ENCODE measurements at places on chromosomes 3 and 15.

DNA sequence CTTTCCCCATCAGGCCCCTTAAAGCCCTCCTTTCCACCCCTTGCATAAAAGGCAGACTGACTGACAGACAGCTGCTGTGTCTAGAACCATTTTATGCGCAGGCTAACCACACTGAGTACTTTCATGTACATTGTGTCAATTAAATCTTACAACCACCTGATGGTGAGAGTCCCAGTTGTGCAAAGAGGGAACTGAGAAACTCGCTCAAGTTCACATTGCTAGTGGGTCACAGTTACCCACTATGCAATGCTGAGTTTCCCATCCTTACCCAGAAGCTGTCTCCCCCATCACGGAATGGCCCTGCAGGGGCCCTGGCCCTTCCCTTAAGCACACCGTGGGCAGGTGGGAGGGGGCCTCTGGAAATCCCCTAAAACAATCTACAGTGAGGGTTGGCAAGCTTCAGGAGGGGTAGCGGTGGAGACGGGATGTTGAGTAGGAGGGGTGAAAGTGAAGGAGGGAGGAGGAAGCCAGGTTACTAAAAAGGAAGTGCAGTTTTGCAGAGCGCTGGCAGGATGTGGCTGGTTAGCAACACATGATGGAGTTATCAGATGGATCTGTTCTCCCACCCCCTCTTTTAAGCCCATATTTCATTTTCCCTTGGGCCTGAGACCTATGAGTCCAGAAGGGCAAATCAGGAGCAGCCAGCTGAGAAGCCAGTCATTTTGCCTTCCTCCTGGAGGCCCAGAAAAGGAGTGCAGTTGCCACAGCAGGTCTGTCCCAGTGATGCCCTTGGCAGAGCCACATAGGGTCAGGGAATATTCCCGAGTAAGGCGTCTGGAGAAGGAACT lies 30.0 kb downstream of the STARD5 start:
- no peak for DNase-seq

- no peak for DNase-seq
These were observed 15.4 kb upstream of the OXTR start for GRCh38 chr3:8784676-8785435.

- no peak for DNase-seq
These were observed 62.0 kb downstream of the RPL22L1 start for GRCh38 chr3:170808041-170808440.

GRCh38 chr3:178768072-178768864 lies 232.0 kb downstream of the KCNMB2 start:
- DNase-seq = no peak

- no peak for DNase-seq
These were observed 55.2 kb upstream of the ACAN start for GRCh38 chr15:88748081-88748480.

GRCh38 chr15:61929452-61929851 lies 130.8 kb downstream of the VPS13C start:
- no peak for DNase-seq

- DNase-seq = peak; percentile 8
These were observed 901 bp downstream of the ICE2 start for GRCh38 chr15:60477916-60478565.

DNA sequence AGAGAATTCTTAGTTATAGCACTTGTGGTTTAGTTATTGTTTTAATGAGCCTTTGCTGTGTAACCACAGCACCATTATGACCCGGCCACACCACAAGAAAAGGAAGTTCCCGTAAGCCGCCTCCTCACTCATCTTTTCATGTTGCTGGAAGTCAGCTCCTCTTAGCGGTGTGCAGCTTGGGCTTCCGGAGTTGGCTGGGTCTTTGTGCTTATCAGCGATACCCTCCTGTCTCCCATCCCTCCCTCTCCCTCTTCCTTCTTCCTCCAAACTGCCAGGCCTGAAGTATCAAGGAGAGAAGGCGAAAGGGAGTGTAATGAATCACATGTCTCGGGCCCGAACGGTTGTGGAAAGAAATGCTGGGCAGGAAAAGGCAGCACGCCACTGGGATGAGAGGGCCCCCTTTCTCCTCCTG lies 353.5 kb downstream of the MCTP2 start:
- DNase-seq = no peak

DNA sequence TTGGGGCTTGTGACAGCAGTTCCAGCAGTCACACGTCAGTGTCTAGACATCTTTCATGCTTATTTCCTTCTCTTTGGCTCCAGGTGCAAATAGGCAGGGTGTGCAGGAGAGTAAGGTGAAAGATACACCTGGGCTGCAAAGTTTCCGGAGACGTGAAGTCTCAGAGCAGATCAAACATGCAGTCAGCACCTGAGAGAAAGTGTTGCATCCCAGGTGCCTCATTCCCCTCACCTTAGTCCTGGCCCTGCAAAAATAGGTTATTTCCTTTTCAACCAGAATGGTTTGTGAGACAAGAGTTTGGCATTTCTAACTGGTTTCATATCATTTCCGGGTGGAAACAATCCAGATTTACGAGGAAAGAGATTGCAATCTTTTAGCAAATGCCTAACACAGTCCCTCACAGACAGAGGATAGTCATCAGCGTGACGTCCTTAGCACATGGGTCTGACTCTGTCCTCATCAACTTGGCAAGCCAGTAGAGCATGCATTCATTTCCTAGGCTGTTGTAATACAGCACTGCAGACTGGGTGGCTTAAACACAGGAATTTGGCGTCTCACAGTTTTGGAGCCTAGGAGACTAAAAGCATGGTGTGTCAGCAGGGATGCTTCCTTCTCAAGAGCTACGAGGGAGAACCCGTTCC lies 58.2 kb upstream of the ARRDC4 start:
- no peak for DNase-seq

DNA sequence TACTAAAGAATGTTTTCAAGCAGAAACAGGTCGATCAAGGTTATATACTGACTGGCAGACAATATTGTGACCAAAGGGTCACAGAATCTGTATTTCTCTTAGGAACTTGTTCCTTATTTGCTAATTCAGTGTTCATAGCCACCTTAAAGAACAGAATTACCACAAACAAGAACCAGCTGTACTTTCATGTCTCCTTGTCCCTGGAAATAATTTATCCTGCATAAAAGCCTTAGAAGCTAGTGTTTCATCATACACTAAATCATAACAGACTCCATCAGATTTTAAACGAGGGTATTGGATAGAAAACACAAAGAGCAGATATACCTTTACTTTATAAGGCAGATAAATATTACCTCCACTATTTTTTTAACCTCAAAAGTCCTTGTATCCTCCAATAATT lies 6.4 kb downstream of the DNAJC19 start:
- DNase-seq = no peak

DNA sequence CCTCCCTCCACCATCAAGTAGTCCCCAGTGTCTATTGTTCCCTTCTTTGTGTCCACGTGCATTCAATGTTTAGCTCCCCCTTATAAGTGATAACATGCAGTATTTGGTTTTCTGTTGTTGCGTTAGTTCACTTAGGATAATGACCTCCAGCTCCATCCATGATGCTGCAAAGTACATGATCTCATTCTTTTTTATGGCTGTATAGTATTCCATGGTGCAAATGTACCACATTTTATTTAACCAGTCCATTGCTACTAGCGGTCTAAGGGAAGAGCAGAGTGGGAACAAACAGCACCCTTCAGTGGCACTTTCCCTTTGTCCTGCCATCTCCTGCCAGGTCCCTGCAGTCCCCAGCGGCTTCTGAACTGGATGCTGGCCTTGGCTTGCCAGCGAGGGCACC lies 69.1 kb downstream of the LRRK1 start:
- no peak for DNase-seq

DNA sequence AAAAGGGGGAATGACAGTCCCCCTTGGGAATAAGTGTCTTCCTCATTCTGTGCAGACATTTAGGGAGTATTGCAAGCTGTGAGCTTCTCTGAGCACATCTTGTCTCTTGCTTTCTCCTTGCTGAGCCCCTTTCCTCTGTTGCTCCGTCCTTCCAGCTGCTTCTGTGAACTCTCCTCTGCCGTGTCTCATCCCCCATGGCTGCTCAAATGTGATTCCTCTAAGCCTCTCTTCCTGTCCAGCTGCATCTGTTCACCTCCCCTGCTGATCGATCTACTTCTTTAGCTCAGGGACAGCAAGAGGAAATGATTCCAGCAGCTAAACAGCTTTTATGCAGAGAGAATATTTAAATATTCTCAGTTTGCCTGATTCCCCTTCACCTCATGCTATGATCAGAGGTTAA lies 328.0 kb upstream of the DNAJC19 start:
- no peak for DNase-seq

- no peak for DNase-seq
These were observed 25.2 kb upstream of the GOLGA6C start for GRCh38 chr15:75232826-75233503.

DNA sequence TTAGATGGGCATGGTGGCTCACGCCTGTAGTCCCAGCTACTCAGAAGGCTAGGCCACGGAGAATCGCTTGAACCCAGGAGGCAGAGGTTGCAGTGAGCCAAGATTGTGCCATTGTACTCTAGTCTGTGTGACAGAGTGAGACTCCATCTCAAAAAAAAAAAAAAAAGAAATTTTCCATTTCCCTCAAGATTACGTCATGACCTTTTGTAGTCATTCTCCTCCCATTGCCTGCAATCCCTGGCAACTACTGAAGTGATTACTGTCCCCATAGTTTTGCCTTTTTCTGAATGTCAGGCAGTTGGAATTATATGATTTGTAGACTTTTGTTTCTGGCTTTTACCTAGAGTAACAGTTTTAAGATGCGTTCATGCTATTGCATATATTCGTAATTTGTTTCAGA lies 28.0 kb downstream of the WDR76 start:
- no peak for DNase-seq

DNA sequence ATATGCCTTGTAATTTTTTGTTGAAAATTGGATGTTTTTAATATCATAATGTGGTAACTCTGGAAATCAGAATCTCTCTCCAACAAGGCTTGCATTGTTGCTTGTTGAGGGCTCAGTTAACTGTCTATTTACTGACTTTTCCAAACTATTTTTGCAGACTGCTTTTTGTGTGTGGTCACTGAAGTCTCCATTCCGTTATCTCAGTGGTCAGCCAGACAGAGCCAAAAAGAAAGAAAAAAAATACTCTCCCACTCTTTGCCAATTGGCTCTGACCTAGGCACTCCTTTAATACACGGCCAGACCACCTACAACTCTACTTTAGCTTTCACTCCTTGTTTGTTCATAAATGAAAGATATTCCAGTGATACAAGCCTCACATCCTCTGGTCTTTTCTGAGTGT lies 52.5 kb downstream of the IFT80 start:
- DNase-seq = no peak

GRCh38 chr15:92714477-92715401 lies 59.2 kb upstream of the FAM174B start:
- DNase-seq = peak; percentile 73

DNA sequence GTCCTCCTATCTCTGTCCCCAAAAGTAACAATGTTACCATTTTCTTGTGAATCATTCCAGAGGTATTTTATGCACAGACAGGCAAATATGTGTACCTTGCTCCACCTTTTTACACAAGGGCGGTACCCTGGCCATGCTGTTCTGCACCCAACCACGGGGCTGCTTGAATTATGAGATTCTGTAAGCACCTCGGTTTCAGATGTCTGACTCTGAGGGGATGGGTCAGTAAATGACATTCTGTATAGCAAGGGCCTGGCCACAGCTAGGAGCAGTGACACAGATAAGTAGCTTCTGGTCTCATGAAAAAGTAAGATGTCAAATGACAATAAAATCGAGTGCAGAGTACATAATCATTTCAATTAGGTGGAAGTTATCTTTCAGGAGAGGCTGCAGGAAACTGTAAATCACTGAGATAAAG lies 30.4 kb upstream of the FLNB start:
- DNase-seq = no peak

DNA sequence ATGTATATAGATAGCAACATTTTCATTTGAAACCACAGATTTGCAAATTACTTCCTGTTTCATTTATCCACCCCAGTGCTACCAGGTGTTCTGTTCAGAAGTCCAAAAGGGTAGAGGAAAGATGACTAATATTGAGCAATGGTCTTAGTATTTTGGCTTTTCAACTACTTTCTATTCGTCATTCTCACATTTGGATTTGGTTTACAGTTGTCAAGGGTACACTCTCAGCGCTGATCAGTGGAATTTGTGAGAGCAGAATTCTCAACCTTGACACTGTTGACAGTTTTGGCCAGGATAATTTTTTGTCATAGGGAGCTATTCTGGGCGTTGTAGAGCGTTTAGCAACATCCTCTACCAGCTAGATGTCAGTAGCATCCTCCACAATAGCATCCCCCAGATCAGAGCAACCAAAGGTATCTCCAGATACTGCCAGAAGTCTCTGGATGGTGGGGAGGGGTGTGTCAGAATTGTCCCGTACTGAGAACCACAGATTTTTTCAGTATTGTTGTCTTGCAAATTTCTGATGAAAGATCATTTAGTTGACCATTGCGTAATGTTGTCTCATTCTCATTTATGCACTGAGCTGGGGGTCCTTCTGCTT lies 4.2 kb downstream of the HMCES start:
- DNase-seq = no peak

- DNase-seq = no peak
These were observed 17.3 kb downstream of the PXK start for GRCh38 chr3:58349792-58350626.

DNA sequence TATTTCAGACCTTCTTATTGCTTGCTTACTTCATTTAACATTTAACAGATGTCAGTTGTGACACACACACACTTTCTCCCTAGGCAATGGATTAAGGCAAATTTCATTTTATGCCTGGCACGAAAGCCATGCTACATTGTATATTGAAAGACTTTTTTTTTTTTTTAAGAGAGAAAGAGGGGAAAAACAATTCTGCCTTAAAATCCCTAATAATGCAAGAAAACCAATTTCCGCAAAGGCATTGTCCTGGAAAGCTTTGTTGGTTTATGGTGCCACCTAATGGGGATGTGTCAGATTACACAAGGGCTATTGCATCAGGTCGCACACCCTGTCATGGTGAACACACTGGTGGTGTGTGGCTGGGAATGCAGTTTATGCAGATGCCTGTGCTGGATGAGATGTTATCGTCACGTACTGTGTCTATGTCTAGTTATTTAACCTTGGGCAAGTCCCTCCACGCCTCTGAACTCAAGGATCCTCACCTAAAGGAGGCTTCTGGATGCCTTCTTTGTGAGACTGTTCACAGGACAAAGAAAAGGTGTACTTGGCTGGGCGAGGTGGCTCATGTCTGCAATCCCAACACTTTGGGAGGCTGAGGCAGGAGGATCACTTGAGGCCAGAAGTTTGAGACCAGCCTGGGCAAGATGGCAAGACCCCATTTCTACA lies 37.3 kb upstream of the RFTN1 start:
- peak; percentile 72 for DNase-seq

DNA sequence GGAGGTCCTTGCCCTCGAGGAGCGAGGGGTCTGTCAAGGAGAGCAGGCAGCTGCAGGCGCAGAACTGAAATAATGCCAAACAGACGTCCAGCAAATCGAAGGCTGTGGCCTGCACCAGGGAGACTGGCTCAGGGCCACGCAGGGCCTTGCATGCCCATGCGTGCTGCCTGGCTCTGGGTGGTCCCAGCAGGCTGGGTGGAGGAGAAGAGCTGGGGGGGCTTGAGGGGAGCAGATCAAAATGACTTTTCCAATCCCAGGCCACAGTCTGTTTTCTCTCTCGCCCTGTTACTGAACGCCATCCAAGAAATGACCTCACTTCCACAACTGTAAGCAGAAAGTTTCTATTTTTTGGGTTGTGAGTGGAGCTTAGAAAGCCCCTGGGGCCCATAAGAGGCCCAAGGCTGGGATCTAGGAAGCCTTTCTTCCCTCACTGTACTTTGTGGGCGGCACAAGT lies 96.9 kb upstream of the RPL32 start:
- no peak for DNase-seq

Data from putamen (tissue), 1 donor.